ENCODE measurements at places on chromosomes 1 and 21. TPM values are rescaled to one million over a fixed set of nuclear protein-coding genes. Genes with fewer than 3 reads are reported as not detected.

Gene HES4
- total RNA-seq = 1.1 TPM

Gene LENEP
- 1.9 TPM for total RNA-seq

Gene PRAMEF18
- total RNA-seq = not detected

Gene FCGR3A
- 2.3 TPM for total RNA-seq

Gene IL10
- 0.17 TPM for total RNA-seq

Gene OR2AK2
- not detected for total RNA-seq

Gene ERICH3
- not detected for total RNA-seq

Gene CHAF1B
- total RNA-seq = 20.5 TPM

Gene GABPA
- 25.3 TPM for total RNA-seq

Gene KRTAP19-5
- not detected for total RNA-seq

Gene ELF3
- total RNA-seq = 0.83 TPM

Gene KCNJ9
- total RNA-seq = not detected

Gene SLC35A3
- 21.5 TPM for total RNA-seq

Gene EFNA3
- 4.2 TPM for total RNA-seq

Gene NCMAP
- 0.19 TPM for total RNA-seq

Gene GPR153
- 0.74 TPM for total RNA-seq

DNA sequence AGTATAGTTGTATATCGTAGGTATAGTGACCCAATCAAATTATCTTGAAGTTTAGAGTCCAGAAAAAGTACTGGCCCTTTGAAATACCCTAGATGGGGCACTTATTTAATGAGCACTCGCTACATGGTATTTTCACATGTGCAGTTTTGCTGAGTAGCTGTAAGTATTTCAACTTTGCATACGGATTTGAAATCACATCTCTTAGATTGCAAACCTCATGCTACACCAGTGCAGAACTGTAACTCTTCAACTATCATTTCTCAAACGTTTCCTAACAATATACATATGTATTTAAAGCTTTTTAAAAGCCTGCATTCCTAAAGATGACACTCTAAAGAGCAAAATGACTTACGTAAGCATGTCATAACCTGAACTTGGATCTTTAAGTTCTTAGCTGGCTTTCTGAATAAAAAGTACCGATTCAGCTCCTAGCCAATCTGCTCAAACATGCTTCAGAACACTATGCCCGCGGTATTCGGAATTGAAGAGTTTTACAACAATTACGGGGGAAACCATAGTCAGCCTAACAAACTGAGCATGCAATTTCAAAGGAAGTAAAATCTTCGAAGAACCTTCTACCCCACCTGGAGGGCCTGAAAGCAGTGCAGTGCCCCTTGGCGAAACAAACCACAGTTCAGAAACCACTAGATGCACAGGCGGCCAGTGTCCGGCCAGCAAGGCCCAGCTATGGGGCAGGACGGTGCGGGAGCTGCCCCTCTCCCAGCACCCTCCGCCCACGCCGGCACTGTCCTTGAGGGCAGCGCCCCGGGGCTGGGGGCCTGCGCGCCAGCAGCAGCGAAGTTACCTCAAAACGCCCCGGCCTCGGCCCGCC lies 863 bp downstream of the FH start:
- peak overlapping the region; percentile 92 for H3K4me3 ChIP-seq
- H3K27me3 ChIP-seq = peaks cover 20% of the 10 kb centered on the region
- peaks cover 15% of the 10 kb centered on the region for H3K36me3 ChIP-seq
- H3K4me1 ChIP-seq = peaks cover 17% of the 10 kb centered on the region
- DNase-seq = no peak

GRCh38 chr1:21262293-21263051 lies 27.8 kb downstream of the ECE1 start:
- no peaks in the 10 kb centered on the region for H3K27me3 ChIP-seq
- DNase-seq = no peak
- peaks cover 46% of the 10 kb centered on the region for H3K4me1 ChIP-seq
- peak overlapping the region; percentile 14 for H3K4me3 ChIP-seq
- peak overlapping the region; percentile 31 for H3K27ac ChIP-seq
- peaks cover 28% of the 10 kb centered on the region for H3K36me3 ChIP-seq

- H3K36me3 ChIP-seq = no peaks in the 10 kb centered on the region
- DNase-seq = no peak
- peaks cover 2% of the 10 kb centered on the region for H3K4me1 ChIP-seq
- no peaks in the 10 kb centered on the region for H3K27me3 ChIP-seq
Observed at GRCh38 chr1:116334868-116335635, 38.0 kb upstream of the ATP1A1 start.

DNA sequence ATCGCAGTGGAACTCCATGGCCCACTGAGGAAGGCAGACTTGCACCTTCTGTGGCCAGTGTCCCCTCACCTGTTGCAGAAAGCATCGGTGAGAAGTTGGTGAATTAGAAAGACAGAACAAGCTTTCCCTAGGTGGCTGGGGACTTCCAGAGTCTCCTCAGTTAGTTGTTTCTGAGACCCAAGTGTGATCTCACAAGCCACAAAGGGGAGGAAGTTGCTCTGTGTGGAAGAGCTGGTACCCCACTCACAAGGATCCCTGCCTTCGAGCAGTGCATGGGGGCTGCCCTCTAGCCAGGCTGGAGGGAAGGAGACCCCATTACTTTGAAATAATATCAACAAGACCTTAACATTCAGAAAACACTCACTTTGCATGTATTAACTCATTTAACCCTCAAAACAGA lies 2.1 kb downstream of the PRELP start:
- no peak for DNase-seq
- H3K27me3 ChIP-seq = peaks cover 21% of the 10 kb centered on the region
- no peaks in the 10 kb centered on the region for H3K36me3 ChIP-seq
- H3K4me1 ChIP-seq = peaks cover 10% of the 10 kb centered on the region
- no peak overlapping the region for H3K4me3 ChIP-seq

- H3K27ac ChIP-seq = no peak overlapping the region
- H3K4me1 ChIP-seq = no peaks in the 10 kb centered on the region
- H3K36me3 ChIP-seq = peaks cover 36% of the 10 kb centered on the region
- H3K27me3 ChIP-seq = no peaks in the 10 kb centered on the region
- H3K4me3 ChIP-seq = no peak overlapping the region
Observed at GRCh38 chr1:220013497-220013896, 32.8 kb downstream of the EPRS1 start.

- no peak for DNase-seq
- H3K27ac ChIP-seq = no peak overlapping the region
- H3K36me3 ChIP-seq = no peaks in the 10 kb centered on the region
- no peak overlapping the region for H3K4me3 ChIP-seq
- H3K27me3 ChIP-seq = no peaks in the 10 kb centered on the region
- H3K4me1 ChIP-seq = no peaks in the 10 kb centered on the region
Observed at GRCh38 chr1:81179242-81179641, 621.5 kb upstream of the ADGRL2 start.

- DNase-seq = peak; percentile 71
- H3K4me1 ChIP-seq = peaks cover 28% of the 10 kb centered on the region
- peaks cover 20% of the 10 kb centered on the region for H3K36me3 ChIP-seq
- H3K4me3 ChIP-seq = peak within 1 kb of the TSS; percentile 94
- peaks cover 2% of the 10 kb centered on the region for H3K27me3 ChIP-seq
- H3K27ac ChIP-seq = peak within 1 kb of the TSS; percentile 91
Observed at GRCh38 chr21:36134803-36135390, at the start of gene CBR3. Gene CBR3, plus strand, starts transcription at chr21:36135079. Its CDS starts 114 bp downstream, at chr21:36135193.

DNA sequence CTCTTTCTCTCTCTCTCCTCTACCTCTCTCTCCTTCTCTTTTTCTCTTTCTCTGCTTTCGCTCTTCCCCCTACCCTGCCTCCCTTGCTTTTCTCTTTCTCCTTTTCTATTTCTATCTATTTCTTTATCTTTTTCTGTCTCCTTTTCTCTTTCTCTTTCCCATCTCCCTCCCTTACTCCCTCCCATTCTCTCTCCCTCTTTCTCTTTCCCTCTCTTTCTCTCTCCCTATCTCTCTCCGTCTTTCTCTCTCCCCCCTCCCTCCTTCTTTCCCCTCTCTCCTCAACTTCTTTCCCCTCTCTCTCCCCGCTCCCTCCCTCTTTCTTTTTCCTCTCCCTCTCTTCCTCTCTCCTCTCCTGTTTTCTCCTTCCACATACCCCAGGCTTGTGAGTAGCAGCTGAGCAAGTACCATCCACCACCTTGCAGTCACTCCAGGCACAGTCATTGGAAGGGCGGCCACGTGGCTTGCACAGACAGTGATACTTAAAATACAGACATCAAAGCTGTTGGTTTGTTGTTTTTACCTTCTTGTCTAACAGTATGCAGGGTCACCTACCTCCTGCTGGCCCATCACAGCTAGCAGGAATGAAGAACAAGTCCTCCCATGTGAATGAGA lies 209.1 kb upstream of the COA6 start:
- DNase-seq = no peak
- peaks cover 44% of the 10 kb centered on the region for H3K4me1 ChIP-seq
- H3K27ac ChIP-seq = peak overlapping the region; percentile 68
- peaks cover 6% of the 10 kb centered on the region for H3K27me3 ChIP-seq
- peaks cover 30% of the 10 kb centered on the region for H3K36me3 ChIP-seq

DNA sequence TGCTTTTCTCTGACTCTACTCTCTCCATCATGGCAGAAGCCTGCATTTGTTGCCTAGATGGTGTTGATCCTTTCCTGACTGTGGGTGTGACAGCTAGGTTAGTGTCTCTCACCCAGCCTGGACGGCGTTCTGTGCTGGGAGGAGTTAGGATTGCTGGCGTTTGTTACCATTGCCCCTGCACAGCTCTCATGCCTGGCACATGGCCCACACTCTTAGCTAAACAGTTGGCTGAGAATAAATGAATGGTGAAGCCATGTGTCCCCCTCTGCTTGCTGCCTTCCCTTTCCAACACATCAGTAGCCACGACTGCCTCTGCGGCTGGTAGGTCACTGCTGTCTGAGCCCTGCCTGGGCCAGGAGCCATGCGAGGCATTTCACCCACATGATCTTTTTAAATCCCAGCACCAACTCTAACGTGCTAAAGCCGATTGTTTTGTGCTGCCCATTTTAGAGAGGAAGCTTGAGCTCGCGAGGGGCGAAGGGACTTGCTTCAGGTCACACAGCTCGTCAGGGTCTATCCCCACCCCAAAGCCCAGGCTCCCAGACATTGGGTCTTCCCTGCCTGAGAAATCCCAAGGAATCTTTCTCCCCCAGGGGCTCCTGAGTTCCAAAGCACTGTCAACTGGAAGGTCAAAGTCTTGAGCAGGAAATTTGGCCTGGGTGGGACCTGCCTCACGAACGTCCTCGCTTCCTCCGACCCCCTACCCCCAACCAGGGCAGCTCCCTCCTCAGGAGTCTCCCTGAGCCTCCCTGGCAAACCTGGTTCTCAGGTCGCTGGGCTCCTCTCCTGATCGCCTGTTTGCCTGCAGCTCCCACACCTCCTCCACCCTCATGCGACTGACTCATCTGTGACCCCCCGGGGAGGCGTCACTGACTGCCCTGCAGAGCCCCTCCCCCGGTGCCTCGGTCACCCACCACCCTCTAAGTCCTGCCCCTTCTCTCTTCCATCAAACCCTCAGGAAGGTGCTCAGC lies 271.7 kb upstream of the C1orf174 start:
- peaks cover under 1% of the 10 kb centered on the region for H3K4me1 ChIP-seq
- no peaks in the 10 kb centered on the region for H3K36me3 ChIP-seq
- DNase-seq = no peak
- H3K27ac ChIP-seq = no peak overlapping the region
- no peak overlapping the region for H3K4me3 ChIP-seq

- H3K4me1 ChIP-seq = peaks cover 6% of the 10 kb centered on the region
- no peak overlapping the region for H3K27ac ChIP-seq
- DNase-seq = peak; percentile 34
- peaks cover 57% of the 10 kb centered on the region for H3K27me3 ChIP-seq
- H3K36me3 ChIP-seq = no peaks in the 10 kb centered on the region
- H3K4me3 ChIP-seq = peak overlapping the region; percentile 52
Observed at GRCh38 chr1:68230901-68231626, 1.3 kb downstream of the WLS start.

GRCh38 chr1:230794871-230795605 lies 47.9 kb downstream of the CAPN9 start:
- no peak for DNase-seq
- H3K36me3 ChIP-seq = no peaks in the 10 kb centered on the region
- H3K27me3 ChIP-seq = peaks cover 17% of the 10 kb centered on the region
- no peak overlapping the region for H3K4me3 ChIP-seq

GRCh38 chr1:27436204-27437159 lies 44.1 kb downstream of the GPR3 start:
- peak overlapping the region; percentile 50 for H3K4me3 ChIP-seq
- no peaks in the 10 kb centered on the region for H3K27me3 ChIP-seq
- no peak for DNase-seq
- peaks cover 23% of the 10 kb centered on the region for H3K36me3 ChIP-seq

DNA sequence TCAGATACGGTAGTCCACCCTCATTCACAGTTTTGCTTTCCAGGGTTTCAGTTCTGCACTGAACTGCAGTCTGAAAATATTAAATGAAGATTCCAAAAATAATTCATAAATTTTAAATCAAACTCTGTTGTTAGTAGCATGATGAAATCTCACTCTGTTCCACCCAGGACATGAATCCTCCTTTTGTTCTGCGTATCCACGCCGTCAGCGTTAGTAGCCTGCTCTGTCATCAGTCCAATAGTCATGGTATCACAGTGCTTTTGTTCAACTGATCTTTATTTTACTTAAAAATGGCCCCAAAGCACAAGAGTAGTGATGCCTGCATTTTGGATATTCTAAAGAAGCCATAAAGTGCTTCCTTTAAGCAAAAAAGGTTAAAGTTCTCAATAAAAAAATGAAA lies 23.9 kb downstream of the CHD1L start:
- DNase-seq = no peak
- H3K4me1 ChIP-seq = no peaks in the 10 kb centered on the region
- no peaks in the 10 kb centered on the region for H3K27me3 ChIP-seq
- H3K27ac ChIP-seq = no peak overlapping the region

GRCh38 chr1:1318131-1318652 lies 6.3 kb downstream of the INTS11 start:
- H3K4me3 ChIP-seq = no peak overlapping the region
- no peak for DNase-seq
- H3K27ac ChIP-seq = no peak overlapping the region
- peaks cover 8% of the 10 kb centered on the region for H3K4me1 ChIP-seq
- H3K36me3 ChIP-seq = peaks cover 14% of the 10 kb centered on the region

- H3K27ac ChIP-seq = no peak overlapping the region
- no peaks in the 10 kb centered on the region for H3K27me3 ChIP-seq
- no peak for DNase-seq
- H3K4me1 ChIP-seq = peaks cover 3% of the 10 kb centered on the region
- H3K36me3 ChIP-seq = peaks cover 17% of the 10 kb centered on the region
Observed at GRCh38 chr1:156717351-156717750, 10.9 kb upstream of the METTL25B start.

DNA sequence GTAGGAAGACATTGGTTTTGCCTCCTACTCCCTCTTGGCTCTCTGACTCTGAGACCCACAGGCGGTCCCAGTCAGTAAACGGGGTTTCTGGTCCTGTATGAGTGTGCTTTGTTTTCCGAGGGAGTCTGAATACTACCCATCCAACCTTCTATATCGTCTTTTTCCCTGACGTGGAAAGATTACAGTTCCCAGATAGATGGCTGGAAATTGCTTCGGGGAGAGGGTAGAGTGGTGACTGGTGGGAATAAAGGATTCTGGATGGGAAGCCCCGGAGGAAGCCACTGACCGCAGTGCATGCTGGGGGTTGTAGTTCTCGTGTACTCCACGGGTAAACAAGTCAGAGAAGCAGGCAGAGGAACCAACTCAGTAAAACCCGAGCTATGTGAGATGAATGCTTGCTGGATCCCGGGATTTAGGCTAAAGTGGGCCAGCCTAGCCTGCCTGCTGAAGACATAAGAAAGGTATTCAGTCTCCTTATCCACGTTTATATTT lies 66.2 kb upstream of the IRF2BP2 start:
- H3K4me1 ChIP-seq = peaks cover 11% of the 10 kb centered on the region
- peak overlapping the region; percentile 55 for H3K27ac ChIP-seq
- DNase-seq = peak; percentile 59
- peaks cover 6% of the 10 kb centered on the region for H3K27me3 ChIP-seq

GRCh38 chr21:14863745-14864210 lies 201.0 kb downstream of the NRIP1 start:
- H3K4me1 ChIP-seq = peaks cover 6% of the 10 kb centered on the region
- H3K36me3 ChIP-seq = peaks cover 2% of the 10 kb centered on the region
- DNase-seq = no peak
- no peaks in the 10 kb centered on the region for H3K27me3 ChIP-seq
- no peak overlapping the region for H3K27ac ChIP-seq
- H3K4me3 ChIP-seq = no peak overlapping the region

Measured in activated naive CD8-positive, alpha-beta T cell treated with anti-CD3 and anti-CD28 coated beads, Interleukin-2, amount 10 ng/mL, durations not matched to agents 7 days and 5 days (primary cell).